ENCODE measurements at places on chromosomes 16 and 17.

DNA sequence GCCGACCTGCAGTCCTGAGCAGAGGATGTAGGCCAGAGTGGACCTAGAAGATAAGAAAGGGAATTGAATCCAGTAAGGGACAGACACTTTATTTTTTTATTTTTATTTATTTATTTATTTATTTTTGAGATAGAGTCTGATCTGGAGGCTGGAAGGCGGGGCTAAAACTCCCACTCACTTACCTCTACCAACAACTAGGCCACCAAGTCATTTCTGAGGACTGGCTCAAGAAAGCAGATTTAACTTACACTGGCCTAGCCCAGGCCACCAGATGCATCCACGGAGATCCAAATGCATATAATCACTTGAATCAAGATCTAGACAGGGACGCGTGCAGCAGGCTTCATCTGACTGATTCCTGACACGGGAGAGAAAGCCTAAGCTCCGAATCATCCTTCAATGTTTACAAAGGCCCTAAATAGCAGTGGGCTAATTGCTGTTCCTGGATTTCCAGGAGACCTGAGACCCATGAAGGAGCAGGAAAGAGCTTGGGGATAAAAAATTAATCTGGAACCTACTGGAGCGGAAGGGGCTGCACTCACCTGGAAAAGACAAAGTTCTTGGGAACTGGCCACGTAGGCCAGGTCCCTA, 1.1 kb upstream of the ALOX12 start:
- no peak for DNase-seq

DNA sequence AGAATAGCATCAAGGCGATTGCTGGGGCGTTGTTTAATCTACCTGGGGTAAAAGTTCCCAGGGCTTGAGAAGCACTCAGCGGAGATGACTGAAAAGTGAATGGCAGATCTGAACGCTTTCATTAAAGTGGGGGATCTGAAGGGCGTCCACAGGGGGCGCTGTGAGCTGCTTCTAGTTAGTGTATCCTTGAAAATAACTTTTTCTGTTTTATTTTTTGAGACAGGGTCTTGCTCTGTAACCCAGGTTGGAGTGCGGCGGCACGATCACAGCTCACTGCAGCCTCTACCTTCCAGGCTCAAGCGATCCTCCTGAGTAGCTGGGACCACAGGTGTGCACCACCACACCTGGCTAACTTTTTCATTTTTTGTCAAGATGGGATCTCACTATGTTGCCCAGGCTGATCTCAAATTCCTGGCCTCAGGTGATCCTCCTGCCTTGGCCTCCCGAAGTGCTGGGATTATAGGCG, 360.4 kb downstream of the SEC14L1 start:
- DNase-seq = no peak

DNA sequence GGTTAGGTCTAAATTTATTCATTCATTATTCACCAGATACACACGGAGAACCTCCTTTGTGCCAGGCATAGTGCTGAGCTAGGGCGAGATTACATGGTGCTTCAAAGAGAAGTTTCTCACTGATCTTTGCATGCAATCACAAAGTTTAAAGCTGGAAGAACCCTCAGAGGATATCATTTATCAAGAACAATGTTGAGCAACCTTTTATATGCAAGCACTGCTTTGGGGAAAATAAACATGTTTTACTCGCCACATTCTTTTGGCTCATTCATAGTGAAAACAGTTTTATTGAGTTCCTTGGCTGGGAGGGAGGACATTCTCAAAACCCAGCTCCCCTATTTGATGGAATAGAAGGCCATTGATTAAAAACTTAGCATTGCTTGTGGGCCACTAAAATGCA, 49.8 kb upstream of the XYLT1 start:
- DNase-seq = no peak

DNA sequence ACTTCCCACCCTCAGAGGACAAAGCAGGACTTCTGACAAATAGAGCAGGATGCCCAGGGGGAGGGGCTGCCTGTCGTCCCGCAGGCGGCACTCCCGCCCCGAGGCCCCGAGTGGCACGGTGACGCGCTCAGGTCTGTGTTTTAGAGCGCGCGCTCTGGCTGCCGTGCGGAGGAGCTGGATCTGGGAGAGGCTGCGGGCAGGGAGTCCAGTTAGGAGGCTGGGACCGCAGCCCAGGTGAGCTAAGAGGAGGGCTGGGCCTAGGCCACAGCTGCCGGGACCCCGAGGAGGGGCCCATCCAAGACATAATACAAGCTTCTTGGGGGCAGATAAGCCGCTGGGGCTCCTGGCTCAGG, 6.4 kb downstream of the DOC2A start:
- no peak for DNase-seq

DNA sequence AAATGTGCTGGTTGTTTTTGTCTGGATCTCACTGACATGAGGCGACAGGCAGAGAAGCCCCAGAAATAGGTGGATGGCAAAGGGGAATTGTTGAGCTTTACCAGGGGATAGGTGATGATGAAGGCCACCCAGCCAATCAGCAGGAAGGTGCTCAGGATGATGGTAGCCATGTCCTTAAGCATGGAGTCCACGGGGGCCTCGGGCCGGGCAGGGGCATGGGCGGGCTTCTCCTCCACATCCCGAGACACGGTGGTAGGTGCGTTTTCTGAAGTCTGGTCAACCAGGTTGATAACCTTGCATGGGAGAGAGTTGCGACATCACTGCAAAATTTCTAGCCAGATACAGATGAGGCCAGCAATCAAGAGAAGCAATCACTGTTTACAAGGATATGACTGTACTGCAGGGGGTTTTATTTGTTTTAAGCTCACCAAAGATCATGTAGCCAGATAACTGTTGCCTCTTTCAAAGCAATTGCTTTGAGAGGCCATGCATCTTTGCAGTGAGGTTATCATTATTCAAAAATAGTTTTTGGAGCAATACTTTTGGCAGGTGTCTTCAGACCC, 37.3 kb upstream of the ICAM2 start:
- no peak for DNase-seq

DNA sequence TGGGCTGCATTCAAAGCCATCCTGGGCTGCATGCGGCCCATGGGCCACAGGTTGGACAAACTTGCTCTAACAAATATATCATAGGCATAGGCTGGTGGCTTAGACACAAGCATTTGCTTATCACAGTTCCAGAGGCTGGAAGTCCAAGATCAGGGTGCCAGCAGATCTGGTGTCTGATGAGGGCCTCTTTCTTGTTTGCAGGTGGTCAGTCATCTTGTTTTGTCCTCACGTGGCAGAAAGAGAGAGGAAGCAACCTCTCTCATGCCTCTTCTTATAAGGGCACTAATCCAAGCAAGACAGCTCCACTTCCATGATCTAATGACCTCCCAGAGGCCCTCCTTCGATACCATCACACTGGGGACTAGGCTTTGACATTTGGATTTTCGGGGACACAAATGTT, 238.7 kb upstream of the TNRC6C start:
- DNase-seq = no peak

DNA sequence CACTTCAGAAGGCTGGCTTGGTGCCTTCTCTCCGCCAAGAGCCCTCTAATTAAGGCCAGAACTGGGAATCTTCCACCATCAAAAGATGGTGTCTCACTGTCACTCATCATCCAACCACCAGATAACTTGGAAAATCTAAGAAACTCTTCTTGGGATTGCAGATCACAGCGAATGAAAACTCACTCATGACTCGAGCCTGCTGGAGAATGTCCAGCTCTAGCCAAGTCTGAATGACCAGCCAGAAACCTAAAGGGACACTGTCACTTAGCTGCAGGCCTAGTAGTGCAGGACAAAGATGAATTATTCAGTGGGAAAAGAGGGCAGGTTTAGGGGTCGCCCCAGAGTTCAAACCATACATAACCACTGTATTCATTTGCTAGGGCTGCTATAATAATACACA, 107.8 kb downstream of the XYLT1 start:
- DNase-seq = no peak

Measured in HS-5 (cell line).